Head of caudate nucleus (tissue), 42 donors: ENCODE measurements at places on chromosomes 6 and 20.

GRCh38 chr6:3755637-3756545, 4.4 kb upstream of the PXDC1 start:
- no peak for DNase-seq

DNA sequence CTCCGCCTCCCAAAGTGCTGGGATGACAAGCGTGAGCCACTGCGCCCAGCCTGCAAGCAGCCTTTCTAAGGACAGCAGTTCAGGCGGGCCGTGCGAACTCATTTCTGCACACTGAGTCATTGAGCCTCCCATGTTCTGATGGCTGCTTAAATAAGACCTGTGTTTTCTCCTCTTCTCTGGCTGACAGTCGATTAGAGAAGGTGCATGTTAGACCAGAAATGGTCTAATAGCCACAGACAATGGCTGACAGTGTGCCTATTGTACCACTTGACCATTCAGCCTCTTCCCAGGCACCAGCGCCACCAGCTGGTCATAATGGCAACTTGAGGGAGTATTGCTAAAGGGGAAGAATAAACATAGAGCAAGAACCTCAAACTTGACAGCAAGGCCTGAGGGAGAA, 6.2 kb downstream of the CST11 start:
- DNase-seq: peak; percentile 56

GRCh38 chr6:48067148-48067712, 43.8 kb downstream of the PTCHD4 start:
- DNase-seq: no peak

GRCh38 chr6:139551376-139551775, 176.9 kb upstream of the CITED2 start:
- no peak for DNase-seq

- DNase-seq: no peak
These were observed 183.6 kb downstream of the EPHA7 start for GRCh38 chr6:93235775-93236174.

DNA sequence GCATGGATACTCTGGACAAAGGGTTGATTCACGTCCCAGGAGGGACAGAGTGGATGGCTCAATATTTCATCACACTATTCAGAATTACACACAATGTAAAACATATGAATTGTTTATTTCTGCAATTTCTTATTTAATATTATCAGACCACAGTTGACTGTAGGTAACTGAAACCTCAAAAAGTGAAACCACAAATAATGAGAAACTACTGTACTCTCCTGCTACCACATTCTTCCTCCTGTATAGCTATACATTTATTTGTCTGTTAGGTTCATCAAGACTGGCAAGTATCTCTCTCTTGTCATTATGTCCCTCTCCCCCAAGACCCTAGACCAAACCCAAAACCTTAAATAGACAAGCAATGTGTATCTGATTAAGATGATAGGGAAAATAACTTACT, 60.0 kb downstream of the SYCP2 start:
- DNase-seq: no peak

DNA sequence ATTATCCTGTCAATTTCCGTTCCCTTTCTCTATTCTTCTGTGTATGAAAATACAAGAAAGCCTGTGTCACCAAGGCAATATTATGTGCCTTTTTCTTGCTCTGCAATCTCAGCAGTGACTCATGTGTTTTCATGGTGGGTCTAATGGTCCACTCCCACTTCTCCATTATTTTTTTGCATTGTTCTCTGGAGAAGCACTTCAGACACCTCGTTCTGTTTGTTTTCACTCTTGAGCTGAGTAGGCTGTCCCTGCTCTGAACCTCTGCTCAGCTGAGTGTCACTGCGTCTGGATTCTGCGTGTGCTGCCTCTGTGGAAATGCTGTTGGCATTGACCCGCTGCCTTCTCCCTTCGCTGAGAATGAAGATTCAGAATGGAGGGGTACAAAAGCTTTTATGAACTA, 230.6 kb downstream of the TMEM242 start:
- no peak for DNase-seq

DNA sequence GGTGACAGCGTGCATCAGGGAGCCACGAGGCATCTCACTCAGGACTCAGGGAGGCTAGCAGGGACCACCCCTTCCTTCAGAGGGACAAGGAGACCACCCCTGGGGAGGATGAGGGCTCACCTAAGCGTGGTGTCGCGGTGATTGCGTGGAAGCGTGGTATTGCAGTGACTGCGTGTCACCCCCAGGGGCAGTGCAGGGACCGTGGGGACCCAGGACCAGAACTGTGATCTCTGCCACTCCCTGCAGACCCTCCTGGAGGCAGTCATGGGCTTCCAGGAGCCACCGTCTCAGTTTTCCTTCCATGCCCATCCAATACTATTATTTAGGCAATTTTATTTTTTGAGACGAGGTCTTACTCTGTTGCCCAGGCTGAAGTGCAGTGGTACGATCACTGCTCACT, 147.1 kb downstream of the TAF4 start:
- no peak for DNase-seq

GRCh38 chr20:43746344-43747137, 19.7 kb upstream of the GTSF1L start:
- DNase-seq: no peak

GRCh38 chr6:15309611-15310283, 63.9 kb downstream of the JARID2 start:
- DNase-seq: no peak

- DNase-seq: no peak
These were observed 646.0 kb upstream of the MARCKS start for GRCh38 chr6:113211170-113211569.

DNA sequence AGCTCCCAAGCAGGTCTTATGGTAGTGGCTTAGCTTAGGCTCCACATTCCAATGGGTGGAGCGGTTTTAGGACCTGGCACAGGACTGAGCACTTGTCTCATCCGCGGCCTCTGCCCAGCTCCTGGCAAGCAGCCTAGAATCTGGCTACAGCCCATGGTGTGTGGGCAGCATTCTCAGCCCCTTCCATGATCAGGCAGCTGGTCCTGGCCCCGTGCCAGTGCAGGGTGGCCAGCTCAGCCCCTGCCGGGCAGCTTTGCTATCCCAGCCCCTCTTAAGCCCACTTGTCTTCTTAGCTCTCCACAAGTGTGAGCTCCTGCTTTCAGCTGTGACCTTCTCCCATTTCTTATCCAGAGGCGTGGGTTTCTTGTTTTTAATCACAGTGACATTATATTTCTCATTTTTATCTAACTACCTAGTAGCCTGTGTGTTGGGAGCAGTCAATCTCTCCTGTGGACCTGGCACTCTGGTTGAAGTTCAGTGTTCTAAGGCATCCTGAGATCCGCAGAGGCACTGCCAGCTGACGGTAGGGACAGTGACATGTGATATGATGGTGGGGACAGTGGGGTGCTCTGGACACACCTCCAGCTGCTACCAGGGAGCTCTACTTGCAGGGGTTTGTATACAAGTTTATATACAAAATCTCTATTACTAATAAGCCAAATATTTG, 119.9 kb upstream of the PRND start:
- peak; percentile 81 for DNase-seq

- no peak for DNase-seq
These were observed 116.8 kb downstream of the OTOR start for GRCh38 chr20:16864963-16865362.

DNA sequence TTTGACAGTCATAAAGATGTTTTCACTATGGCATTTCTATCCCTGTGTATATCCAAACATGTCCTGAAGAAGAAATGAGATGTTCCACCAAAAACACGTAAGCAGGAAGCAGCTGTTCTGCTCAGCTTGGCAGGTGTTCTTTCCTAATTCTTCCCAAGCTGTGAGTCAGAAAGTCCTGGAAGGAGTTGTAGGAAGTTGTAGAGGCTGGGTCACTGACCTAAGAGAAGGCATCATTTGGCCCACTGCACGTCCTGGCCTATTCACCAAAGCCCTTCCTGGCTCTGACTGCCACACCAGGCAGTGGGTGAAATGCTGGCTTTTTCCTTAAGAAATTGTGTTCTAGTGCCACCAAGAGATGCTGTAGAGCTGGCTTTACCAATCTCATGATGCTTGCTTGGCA, 40.3 kb downstream of the STX11 start:
- DNase-seq: no peak

DNA sequence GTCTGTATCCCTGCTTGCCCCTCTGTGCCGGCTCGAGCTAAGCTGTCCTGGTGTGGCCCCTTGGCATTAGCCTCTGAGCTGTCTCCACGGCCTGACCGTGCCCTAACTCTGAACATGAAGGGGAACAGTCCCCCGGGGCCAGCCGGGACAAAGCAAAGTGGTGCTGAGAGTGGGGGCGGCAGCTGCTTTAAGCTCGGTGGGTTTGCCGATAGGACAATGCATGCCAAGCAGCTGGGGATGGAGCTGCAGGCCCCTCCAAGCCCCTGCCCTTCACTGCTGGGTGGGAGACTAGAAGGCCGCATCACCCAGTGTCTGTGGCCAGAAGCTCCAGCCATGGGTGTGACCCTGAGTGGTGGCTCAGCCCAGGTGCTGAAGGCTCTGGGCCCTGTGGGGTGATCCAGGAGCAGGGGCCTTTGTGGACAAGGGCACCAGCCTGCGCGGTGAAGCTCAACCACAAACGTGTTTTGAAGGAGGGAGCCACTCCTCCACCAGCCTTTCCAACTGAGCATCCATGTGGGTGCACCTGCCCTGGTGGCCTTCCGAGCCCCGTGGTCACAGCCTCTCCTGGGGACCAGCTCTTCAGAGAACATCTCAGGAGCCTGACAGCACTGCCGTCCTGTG, 242.5 kb downstream of the ERMARD start:
- peak; percentile 25 for DNase-seq

GRCh38 chr20:9632991-9633390, 118.6 kb downstream of the LAMP5 start:
- DNase-seq: no peak
